ENCODE measurements at places on chromosomes 5 and 9.

DNA sequence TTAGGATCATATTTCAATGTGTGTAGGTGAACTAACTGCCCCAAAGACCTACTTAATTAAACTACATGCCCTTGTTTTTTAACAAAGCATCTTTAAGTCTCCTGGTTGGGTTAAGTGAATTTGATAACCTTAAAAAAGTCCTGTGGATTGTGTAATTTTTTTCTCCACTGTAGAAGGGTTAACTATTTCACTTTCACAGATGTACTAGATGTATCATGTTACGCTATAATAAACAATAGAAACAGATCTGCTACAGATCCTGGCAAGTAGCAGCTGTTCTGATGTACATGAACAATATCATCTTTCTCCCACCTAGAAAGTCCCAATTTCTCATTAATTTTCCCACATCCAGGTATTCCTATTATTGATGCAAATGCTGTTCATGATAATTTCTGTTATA is 18.9 kb downstream of the KIF24 start:
- no peak for DNase-seq

DNA sequence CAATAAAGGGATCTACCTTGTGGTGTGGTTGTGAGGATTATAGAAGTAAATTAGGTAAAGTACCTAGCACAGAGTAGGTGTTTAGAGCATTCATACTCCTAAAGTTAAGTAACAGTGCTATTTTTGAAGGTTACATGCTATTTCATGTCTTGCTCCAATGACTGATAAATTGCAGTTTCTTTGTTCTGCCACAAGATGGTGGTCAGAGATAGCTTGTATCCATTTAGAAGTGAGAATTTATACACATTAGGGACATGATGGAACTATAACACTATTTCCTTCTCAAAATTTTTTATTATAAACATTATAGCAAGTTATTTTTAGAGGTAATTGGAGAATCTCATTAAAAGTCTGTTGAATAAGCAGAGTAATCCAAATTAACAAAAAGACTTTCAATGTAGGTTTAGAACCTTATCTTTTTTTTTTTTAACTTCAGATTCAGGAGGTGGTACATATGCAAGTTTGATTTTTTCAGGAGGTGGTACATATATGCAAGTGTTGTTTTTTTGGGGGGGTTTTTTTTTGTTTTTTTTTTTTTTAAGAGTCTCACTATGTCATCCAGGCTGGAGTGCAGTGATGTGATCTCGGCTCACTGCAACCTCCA is 17.1 kb downstream of the MTREX start:
- no peak for DNase-seq

DNA sequence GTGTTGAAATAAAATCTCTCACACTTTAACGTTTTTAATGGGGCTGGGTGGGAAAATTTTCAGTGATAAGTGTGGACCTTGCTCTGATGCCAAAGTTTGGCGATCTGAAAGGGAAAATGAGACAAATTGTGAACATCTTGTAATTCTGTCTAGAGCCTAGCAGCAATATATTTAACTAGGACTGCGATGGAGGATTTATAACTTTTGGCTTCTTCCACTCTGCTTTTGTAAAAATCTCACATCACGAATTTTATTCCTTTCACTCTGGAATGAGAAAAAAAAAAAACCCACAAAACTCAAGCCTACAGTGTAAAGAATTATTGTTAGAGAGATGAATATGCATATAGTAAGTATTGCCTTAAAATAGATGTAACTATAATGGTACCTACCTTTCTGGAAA is 19.9 kb downstream of the CCNH start:
- DNase-seq: no peak

GRCh38 chr9:100222674-100223073 is 123.6 kb downstream of the INVS start:
- no peak for DNase-seq

DNA sequence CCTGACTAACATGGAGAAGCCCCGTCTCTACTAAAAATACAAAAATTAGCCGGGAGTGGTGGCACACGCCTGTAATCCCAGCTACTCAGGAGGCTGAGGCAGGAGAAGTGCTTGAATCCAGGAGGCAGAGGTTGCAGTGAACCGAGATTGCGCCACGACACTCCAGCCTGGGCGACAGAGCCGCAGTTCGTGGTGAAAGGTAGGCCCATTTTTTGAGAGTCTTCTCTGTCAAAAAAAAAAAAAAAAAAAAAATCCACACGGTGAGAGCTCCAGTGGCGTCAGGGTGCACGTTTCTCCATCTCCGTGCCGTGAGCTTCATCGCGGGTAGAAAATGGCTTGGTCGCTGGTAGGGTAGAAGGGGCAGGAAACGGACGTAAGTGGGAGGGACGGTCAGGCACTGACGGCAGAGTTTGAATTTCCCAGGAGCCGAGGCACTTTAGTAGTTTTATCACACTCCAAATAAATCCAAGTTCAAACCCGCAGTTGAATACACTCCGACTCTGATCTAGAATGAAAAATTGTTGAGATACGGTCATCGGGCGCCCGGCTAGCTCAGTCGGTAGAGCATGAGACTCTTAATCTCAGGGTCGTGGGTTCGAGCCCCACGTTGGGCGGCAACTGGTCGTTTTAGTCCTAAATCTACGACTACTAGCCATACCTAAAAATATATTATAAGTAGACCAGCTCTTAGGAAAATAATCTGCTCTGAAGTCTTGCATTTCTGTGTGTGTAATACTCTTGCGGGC is 2.4 kb upstream of the TRIM7 start:
- no peak for DNase-seq

DNA sequence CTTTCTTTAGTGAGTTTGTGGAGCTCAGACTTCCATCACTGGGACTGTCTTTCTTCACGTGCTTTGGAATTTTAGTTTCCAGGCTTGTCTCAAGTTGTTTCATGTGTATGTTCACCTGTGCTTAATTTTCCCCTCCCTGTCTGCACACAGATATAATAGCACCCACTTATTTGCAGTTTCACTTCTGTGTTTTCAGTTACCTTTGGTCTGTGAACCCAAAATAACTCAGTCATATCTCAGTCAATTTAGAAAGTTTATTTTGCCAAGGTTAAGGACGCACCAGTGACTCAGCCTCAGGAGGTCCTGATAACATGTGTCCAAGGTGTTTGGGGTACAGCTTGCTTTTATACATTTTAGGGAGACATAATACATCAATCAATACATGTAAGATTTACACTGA is 330.4 kb downstream of the ICE1 start:
- DNase-seq: no peak

DNA sequence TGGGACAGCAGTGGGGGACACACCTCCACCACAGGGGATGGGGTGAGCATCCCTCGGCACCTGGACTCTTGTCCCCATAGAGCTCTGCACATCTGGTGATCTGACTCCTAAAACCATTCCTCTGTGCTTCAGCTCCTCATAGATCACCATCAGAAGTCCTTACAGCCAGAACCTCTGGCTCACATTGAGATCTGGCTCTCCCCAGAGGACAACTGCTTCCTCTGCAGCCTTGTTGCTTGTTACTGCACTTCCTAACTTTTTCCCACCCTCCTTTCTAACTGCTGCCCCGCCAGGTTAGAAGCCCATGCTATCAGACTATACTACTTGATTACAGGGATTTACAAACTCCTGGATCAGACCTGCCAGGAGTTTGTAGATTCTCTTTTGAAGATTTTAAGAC is 64.5 kb downstream of the ARSB start:
- no peak for DNase-seq

- DNase-seq: no peak
Observed at GRCh38 chr5:73706963-73707362, 81.0 kb downstream of the ARHGEF28 start.

GRCh38 chr9:124302921-124303320 is 45.2 kb downstream of the NEK6 start:
- DNase-seq: no peak

DNA sequence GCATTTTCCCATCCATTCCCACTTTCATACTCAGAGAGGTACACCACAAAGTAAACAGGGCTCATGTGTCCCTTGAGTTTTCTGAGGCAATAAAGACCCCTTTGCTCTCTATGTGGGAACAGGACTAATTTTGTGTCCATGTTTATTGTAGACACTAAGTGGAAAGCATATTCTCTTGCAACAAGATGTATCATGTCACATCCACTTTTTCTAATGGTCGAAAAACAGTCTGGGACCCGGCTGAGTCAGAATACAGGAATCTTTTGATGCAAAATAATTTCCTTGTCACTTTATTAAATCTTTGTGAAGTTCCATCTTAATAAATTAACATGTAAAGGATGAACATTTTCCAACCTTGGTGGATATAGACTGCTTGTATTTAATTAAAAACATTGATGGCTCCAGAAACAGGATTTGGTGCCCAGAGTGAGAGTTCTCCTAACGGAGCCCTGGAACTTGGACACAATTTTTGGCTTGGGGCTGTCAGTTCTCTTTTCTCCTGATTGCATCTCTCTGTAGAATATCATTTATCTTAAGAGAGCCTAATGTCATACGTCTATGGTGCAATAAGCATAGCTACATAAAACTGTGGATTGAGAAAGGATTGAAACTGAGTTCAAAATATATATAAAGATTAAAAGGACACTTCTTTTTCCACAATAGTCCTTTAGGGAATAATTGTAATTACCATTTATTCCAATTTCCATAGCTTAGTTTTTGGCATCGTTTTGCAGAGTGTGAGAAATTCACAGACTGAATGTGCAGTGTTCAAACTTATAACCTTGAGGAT is 1116.7 kb upstream of the SEMA6A start:
- no peak for DNase-seq

GRCh38 chr5:171308453-171309275 is at the start of gene TLX3:
Gene TLX3 (plus strand): TSS chr5:171309248. CDS start chr5:171309366, 118 bp downstream.
- DNase-seq: no peak

DNA sequence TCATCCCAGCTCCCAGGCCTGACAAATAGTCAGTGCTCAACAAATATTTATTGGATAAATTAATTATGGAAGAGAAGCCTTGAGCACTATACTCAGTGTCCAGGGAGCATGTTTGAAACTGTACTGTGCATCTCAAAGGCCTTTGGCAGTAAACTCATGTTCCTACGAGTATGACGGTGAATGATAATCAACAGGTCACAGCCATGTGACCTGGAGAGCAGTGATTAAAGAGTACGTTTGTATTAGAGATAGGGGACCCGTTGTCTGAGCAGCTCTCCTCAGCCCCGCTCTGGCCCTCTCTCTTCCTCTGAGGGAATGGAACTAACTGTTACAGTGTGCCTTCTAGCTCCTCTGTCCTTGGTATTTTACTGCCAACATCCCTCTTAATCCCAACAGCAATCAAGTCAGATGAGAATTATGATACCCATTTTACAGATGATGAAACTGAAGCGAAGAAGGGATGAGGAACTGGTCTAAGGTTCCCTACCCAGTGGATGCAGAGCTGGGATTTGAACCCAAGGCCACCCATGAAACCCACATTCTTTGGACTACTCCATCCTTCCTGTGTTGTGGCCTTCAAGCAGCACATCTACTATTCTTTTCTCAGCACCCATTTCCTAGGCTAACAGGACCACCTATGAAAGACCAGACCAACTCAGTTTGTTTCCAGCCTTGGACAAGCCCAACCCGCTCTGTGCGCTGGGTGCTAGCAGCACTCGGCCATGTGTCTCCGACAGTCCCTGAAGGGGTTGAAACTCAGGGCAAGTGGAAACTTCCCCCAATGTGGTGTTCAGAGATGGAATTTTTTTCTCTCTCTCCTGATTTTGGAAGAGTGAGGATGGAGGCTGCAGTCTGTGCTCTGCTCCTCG is 34.9 kb downstream of the SPRY4 start:
- DNase-seq: no peak

DNA sequence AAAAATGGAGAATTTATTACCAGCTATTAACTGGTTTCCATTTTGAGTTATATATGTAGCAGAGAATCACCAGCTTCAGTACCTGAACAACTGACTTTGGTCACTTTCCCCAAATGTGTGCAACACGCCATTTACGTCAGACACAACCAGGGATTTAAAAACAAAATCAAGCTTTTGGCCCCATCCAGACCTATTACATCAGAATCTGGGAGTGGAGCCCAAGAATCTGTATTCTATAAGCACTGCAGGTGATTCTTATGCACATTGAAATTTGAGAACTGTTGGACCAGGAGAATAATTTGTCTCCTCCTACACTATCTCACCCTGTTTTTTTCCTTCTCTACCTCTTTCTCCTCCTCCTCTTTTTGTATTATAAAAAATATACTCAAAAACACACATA is 295.9 kb downstream of the PRELID2 start:
- DNase-seq: no peak

DNA sequence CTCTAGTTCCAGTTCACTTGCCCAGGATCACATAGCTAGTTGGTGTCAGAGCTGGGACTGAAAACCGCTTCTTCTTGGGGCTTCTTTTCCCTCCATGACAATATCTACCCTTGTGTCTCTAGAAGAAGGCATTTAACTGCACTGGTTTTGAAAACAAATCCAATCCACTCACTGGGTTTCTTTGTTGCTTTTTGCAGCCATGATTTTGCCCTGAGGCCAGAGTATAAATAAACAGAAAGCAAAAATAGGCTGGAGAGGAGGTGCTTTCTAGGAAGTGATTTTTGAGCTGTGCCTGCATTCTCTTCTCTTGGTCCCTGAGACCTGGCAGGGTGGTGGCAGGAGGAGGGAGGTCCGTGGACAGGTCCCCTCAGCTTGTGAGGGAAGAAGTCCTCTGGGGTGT is 6.9 kb upstream of the TRIO start:
- DNase-seq: no peak

GRCh38 chr5:17436761-17437221 is 61.2 kb upstream of the TAF11L2 start:
- DNase-seq: no peak

GRCh38 chr5:133687212-133688061 is 75.1 kb upstream of the FSTL4 start:
- no peak for DNase-seq
